SK-N-SH treated with all-trans-retinoic acid at 6 μM for 48 hours (cell line): ENCODE measurements at places on chromosomes 1 and 21.

- no peak for ATAC-seq
These were observed 65.6 kb downstream of the SAMSN1 start for GRCh38 chr21:14480411-14481031.

DNA sequence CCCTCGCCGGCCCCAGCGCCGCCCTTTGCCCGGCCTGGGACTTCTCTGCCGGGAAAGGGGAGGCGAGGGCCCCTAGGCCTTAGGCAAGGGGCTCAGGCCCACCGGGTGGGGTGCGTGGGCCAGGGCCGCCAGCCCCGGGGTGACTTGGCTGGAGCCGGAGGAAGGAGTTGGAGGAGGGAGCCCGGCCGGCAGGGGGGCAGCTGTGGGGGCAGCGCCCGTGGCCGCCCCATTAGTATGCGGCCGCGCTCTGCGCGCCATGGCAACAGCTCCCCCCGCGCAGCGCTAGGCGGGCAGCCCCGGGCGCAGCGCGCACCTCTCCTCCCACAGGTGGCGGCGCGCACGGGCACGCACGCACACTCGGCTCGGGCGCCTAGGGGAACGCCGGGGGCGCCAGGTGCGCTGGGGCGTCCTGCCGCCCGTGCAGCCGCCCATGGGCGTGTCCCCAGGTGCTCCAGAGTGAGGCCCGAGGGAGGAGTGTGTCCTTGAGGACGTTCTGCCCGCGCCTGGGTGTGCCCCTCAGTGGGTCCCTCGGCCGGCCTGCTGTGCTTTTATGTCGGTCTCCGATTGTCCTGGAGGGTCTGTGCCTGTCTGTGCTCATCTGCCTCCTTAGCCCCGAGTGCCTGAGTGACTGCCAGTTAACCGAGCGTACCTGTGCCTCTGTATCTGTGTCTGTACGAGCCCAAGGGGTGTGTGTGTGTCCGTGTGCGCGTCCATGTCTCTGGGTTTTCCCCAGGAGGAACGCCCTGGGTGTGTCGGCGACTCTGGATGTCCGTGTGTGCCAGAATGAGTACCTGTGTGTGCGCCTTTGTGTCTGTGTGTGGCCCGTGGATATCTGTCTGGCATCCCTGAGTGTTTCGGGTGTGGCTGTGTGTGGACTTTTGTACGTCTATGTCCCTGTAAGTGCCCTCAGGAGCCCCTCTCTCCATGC lies 38.2 kb upstream of the WASF2 start:
- ATAC-seq = no peak

- ATAC-seq = no peak
These were observed 14.0 kb downstream of the INKA2 start for GRCh38 chr1:111725192-111725591.

DNA sequence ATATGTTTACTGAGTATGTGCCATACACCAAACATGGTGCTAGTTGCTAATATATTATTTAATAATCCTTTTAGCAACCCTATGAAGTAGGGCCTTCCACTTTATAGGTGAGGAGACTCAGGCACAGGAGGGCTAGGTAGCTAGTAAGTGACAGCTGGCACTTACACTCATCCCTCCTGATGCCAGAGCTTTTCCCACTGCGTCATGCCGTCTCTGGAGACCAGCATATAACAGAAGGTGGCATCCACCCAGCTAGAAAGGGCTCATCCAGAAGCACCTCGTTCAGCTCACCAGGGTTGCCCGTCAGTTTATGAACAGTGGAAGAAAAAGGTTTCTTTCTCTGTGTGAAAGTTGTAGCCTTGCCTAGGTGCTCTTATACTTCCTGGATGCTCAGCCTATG lies 108.9 kb downstream of the NOS1AP start:
- no peak for ATAC-seq

GRCh38 chr1:89980605-89981004 lies 14.3 kb upstream of the ZNF326 start:
- ATAC-seq = no peak

GRCh38 chr1:43282220-43283195 lies 2.9 kb downstream of the C1orf210 start:
- ATAC-seq = no peak

- ATAC-seq = no peak
These were observed 63.4 kb downstream of the PSMG1 start for GRCh38 chr21:39119891-39120290.

- ATAC-seq = no peak
These were observed 679.4 kb upstream of the USP24 start for GRCh38 chr1:55894521-55894920.

- ATAC-seq = no peak
These were observed 30.9 kb downstream of the TRIM11 start for GRCh38 chr1:228375578-228376261.

DNA sequence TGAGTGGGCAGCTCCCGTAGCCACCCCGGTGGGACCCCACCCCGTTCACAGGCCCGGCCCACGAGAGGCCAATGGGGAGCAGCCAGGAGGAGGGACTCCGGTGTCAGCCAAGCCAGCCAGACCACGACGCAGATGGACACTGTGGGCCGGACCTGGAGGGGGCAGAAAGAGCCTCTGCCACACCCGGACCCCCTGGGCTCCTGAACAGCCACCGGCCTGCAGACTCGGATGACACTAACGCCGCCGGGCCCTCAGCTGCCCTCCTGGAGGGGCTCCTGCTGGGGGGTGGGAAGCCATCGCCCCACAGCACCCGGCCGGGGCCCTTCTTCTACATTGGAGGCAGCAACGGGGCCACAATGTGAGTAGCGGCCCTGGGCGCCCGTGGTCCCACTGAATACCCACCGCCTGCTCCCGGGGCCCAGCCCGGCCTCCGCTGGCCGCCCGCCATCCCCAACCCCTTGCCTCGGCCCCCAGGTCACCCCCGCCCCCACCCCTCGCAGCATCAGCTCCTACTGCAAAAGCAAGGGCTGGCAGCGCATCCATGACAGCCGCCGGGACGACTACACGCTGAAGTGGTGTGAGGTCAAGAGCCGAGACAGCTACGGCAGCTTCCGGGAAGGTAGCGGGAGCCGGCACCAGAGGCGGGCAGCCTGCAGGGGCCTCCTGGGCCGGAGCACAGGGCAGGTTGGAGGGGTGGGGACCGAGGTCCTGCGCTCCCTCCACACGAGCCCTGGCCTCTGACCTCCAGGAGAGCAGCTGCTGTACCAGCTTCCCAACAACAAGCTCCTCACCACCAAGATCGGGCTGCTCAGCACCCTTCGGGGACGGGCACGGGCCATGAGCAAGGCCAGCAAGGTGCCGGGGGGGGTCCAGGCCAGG lies 6.5 kb downstream of the TTLL10 start:
- ATAC-seq = no peak

- ATAC-seq = no peak
These were observed 113.1 kb upstream of the BMP8A start for GRCh38 chr1:39378377-39378776.

DNA sequence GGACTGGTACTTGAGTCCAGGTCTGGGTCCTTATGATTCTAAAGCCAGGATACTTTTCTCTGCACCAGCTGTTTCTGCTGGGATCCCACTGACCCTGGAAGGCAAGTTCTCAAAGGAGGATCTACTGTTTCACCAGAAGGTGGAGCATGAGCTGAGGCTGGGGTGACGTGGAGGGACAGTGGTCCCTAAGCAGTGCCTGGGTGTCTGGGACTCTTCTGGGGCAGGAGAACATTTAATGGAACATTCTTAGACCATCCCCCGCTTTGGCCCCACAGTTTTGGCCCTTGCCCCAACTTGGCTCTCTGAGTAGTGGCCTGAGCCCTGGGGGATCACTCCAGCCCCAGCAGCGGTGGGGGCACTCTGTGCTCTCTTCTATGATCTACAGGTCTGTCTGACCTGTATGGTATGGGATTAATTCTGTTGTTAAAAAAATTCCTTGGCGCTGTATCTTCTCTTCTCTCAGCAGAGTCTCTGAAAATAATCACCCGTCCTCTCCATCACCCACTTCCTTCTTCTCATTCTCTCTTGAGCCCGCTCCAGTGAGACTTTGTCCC lies 60.3 kb upstream of the CSF3R start:
- peak; percentile 56; the same call in 2 of the 3 replicates for ATAC-seq

GRCh38 chr1:3053366-3053980 lies 15.5 kb upstream of the PRDM16 start:
- ATAC-seq = no peak

DNA sequence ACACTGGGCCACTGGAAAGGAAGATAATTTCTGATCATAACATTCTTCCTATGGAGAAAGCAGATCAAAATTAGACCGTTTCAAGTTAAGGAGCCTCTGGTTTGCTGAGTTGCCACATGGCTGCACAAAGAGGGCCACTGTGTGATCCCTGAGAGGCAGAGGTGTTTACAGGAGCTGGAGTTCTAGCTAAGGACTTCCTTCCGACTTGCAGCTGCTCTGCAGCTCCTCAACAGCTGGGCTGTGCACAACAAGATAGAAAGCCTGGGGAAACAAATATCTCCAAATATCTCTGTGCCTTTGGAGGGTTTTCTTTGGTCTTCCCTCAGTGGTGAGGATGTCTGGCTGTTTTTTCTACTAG lies 26.8 kb downstream of the GADD45A start:
- no peak for ATAC-seq

DNA sequence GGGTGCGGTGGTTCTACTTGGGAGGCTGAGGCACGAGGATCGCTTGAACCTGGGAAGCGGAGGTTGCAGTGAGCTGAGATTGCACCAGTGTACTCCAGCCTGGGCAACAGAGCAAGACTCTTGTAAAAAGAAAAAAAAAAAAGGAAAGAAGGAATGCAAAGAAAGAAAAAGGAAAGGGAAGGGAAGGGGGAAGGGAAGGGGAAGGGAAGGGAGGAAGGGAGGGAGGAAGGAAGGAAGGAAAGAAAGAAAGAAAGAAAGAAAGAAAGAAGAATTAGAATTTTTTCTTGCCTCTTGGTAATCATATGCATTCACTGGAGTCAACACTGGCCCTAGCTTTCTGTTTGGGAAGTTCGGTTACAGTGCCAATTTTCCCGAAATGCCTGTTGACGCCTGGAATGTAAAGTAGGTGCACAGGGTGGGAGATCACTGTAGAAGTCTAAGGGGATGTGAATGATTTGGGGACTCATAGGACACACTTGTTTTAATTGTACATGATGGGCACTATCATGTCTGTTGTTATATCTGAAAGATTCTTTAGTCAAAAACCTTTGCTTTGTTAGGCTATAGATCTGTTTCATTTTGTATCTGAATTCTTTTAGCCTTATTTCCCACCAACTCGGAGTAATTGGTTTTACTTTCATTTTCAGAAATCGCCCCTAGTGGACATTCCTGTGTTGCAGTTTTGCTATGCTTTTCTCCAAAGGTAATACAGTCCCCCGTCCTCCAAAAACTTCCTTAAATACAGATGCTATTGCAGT lies 59.8 kb upstream of the MORC3 start:
- ATAC-seq = peak; percentile 95

DNA sequence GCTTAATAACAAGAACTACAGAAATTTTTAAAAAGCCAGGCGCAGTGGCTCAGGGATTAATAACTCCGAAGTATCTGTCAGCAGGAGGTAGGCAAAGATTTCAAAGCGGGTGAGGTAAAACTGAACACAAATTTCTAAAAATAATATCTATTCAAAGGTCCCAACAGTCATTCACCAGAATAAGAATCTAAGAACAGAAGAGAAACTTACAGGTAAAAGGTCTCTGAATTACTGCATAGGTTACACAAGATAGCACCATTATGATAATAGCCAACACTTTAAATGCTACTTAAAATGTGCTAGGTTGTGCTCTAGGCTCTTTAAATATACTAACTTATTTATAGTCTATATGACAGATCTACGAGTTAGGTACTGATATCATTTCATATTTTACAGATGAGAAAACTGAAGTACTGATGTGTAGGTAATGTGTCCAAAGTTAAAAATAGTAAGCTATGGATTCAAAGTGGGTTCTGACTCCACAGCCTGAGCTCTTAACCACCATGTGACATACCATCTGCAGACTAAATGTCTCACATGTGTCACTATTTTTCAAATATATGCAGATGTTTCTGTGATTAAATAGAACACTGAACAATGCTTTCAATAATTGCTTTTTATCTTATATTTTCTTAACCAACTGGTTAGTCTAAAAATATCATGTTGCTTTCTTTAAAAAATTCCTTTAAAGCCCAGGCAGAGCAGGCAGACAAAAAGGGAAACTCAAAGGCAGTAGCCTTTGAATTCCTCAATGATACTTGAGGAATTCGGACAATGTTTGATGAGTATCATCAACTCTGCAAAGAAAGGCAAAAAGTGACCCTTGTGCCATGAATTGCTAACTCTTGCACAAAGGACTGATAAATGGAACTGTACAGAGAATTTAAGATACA lies 80.5 kb upstream of the TTC39A start:
- ATAC-seq = peak; percentile 82

DNA sequence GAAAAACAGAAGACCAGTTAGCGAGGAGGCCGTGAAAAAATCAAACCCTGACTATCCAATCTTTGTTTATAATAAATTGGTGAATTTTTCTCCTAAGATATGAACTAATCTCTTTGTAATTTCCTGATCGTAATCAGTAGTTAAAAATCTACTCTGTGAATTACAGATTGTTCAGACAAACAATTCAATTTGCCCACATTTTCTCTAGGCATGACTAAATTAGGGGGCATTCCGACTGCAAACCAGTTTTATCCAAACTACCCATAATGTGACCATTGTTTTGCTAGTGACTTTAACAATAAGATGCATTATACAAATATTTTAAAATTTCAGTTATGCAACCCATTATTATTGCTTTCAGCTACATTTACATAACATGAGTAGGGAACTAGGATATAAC lies 546.9 kb upstream of the ADAMTS5 start:
- ATAC-seq = no peak

GRCh38 chr21:41774467-41775148 lies 7.8 kb upstream of the RIPK4 start:
- ATAC-seq = no peak

GRCh38 chr1:205286335-205286950 lies 35.1 kb downstream of the NUAK2 start:
- ATAC-seq = no peak

GRCh38 chr1:212609701-212610574 lies 1.4 kb downstream of the ATF3 start:
- ATAC-seq = peak; percentile 1

DNA sequence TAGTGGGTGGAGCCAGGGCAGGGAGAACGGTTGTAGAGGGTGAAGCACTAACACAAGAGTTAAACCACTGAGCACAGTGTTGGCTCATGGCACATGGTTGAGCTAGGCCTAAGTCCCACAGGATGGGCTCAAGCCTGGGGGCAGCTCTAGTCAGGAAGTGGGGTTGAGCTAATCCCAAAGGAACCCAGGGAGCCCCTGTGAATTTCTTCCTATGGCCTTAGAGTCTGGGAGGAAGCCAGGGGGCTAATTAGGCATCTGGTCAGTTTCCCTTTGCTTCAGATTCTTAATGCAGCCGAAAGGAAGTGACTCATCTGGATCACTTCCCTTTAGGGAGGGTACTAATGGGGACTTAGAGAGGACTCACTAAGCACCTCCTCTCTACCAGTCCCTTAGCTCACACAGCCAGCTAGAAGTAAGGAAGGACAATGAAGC lies 10.1 kb downstream of the CFAP45 start:
- ATAC-seq = peak; percentile 91

- peak; percentile 82 for ATAC-seq
These were observed 20.5 kb downstream of the TEX38 start for GRCh38 chr1:46691997-46692790.

DNA sequence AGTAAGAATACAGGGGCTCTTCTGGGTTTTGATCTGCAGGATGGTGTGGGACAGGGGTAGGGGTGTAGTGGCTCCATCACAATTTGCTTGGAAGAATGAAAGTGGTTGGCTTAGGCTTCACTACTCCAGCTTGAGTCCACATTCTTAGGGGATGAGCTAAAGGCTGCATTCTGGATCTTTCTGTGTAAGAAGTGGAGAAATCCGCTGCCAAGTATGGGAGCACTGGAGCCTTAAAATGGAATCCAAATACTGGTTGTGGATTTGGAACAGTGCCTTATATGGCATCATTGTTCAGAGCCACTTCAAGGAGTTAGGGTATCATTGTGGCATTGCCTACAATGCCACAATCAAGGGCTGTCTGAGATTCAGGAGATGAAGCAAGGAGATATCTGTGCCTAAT lies 187.1 kb downstream of the LMO4 start:
- no peak; the same call in 2 of the 3 replicates for ATAC-seq

GRCh38 chr1:45014321-45015028 lies 2.4 kb downstream of the UROD start:
- ATAC-seq = peak; percentile 37
